ENCODE measurements at places on chromosomes 3 and 15.

DNA sequence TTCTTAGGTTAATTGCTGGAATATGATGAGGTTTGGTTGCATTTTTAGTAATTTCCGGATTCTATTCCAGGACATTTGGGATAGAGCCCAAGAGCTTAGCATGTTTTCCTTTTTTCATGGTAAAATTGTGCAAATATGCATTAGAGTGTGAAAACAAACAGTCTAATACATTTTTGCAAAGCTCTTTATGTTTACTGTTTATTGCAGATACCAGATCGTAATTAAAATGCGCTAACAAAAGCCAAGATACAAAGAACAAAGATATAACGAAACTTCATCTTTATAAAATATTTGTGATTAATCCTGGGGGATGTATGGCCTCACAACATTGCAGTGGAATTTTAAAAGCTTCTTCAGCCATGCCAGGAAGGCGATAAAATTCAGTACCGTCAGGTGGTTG, 94.5 kb upstream of the TBC1D5 start:
- no peak for DNase-seq

DNA sequence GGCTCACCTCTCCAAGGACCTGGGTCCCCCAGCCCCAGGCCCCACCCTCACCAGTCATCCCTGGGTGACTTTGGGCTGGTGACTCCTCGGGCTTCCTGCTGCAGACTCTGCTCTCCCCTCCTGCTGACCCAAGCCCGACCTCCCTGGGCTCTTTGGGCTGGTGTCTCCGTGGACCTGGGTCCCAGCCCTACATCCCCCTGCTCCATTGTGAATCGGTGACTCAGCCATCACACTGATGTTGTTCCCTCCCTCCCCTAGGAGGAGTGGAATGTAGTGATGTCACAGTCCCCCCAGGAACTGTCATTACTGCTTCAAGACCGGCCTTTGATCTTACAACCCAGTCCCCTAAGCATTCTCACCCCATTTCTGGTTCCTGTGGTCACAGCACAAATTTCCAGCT, 83.7 kb downstream of the ADAMTS7 start:
- no peak for DNase-seq

DNA sequence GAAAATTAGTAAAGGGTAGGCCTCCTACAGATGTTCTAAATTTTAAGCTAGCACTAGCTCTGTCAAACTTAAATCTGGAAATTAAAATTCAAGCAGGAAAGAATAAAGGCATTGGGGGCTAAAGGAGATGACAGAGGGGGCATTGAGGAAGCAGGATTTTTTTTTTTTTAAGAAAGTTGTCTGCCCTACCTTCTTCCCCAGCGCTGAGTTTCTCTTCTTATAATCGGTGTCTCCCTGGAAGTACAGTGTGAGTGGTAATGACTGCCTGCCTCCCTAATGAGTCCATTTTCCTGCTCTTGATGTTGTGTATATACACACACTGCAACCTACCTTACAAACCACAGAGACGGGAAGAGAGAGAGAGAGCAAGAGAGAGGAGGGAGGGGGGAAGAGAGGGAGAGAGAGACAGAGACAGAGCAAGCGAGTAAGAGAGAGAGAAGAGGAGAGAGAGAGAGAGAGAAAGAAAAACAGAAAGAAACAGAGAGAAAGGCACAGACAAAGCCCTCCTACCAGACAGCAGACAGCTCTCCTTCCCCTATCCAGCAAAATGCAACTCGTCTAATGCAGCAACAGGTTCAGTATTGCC, 47.0 kb downstream of the ZBTB20 start:
- DNase-seq = peak; percentile 73

GRCh38 chr3:31444220-31445142, 88.2 kb upstream of the STT3B start:
- DNase-seq = no peak

- no peak for DNase-seq
Observed at GRCh38 chr3:116254541-116254940, 190.7 kb downstream of the LSAMP start.

All from midbrain (tissue), 1 donor.